H9 (cell line): ENCODE measurements at places on chromosomes 4 and X. TPM values are rescaled to one million over a fixed set of nuclear protein-coding genes. Genes with fewer than 3 reads are reported as not detected.

GRCh38 chr4:78414116-78414515, 137.5 kb upstream of the ANXA3 start:
- no peak for DNase-seq

DNA sequence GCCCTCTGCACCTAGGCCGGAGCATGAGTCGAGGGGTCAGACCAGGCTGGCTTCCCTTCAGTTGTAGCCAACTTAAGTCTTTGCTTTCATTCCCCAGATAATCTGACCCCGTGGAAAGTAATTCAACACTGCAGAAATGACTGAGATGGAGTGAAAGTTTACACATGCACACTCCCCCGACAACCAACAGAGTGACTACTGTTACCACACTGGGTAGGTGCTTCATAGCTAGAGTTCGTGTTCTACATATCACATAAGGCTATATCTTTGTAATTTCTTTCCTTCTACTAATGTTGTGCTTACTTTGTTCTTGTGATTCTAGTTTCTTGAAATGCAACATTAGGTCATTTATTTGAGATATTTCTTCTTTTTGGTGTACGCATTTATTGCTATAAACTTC, 7.2 kb upstream of the CTAG2 start:
- DNase-seq, result no peak

GRCh38 chrX:19752043-19752442, 135.4 kb downstream of the SH3KBP1 start:
- DNase-seq, result no peak

DNA sequence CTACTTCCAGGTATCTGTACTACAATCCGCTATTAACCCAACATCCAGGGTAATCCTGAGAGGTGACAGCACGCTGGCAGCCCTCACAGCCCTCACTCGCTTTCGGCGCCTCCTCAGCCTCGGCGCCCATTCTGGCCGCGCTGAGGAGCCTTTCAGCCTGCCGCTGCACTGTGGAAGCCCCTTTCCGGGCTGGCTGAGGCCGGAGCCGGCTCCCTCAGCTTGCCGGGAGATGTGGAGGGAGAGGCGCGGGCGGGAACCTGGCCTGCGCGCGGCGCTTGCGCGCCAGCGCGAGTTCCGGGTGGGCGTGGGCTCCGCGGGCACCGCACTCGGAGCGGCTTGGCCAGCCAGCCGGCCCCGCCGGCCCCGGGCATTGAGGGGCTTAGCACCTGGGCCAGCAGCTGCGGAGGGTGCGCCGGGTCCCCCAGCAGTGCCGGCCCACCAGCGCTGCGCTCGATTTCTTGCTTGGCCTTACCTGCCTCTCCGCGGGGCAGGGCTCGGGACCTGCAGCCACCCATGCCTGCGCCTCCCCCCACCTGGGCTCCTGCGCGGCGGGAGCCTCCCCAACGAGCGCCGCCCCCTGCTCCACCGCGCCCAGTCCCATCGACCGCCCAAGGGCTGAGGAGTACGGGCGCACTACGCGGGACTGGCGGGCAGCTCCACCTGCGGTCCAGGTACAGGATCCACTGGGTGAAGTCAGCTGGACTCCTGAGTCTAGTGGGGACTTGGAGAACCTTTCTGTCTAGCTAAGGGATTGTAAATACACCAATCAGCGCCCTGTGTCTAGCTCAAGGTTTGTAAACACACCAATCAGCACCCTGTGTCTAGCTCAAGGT, 87.3 kb downstream of the PRSS12 start:
- peak; percentile 40 for DNase-seq

Gene TMEM129
- total RNA-seq, result 27.3 and 30.4 TPM in 2 replicates

- peak; percentile 35 for DNase-seq
Observed at GRCh38 chrX:136759968-136760367, 20.8 kb downstream of the ARHGEF6 start.

GRCh38 chrX:154730253-154730891, 20.5 kb downstream of the GAB3 start:
- no peak for DNase-seq

Gene LGI2
- 1.4 and 2.4 TPM in 2 replicates for total RNA-seq
